HuH-7 (cell line): ENCODE measurements at places on chromosomes 2 and 18.
A peak's percentile ranks its signal among the peaks of the same experiment; 100 is the strongest.

DNA sequence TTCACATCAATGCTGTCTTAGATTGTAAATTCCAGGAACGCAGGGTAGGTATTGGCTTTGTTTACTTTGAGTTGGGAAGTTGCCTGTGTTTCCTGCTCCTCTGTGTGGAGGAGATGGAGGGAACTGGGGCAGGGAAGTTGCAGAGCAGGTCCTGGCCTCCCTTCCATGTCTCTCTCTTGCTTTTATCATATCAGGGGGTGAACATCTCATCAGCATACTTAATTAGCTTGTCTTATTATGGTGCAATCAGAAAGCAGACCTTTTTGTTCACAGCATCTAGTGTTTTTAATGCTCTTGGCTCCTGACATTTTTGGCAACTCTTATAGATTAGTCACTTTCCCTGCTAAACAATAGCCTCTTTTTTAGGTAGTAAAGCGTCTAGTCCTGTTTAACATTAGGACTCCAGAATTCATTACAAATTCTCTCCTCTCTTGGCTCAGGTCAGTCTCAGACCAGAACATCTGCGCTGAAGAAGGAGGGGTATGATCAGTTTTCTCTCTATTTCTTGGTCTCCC, 11.5 kb upstream of the DIPK1C start:
- no peak for DNase-seq

GRCh38 chr18:76874642-76875389, 52.5 kb downstream of the ZNF236 start:
- DNase-seq = no peak

DNA sequence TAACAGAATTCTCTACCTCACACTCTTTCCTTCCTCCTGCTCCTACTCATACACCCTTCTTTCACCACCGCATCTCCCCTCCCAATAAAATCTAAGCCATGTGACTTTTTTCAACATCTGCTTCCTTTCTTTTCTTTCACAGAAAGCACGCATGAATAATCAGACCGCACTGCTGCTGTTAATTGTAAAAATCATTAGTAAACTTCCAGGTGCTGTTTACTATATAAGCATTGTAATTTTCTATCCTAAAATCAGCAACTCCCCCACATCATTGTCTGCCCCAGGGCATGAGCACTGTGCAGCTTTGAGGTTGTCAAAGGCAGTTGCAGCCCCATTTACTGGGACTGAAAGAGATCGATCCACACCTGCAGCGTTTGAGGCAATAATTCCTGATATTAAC, 782.6 kb upstream of the ID2 start:
- DNase-seq = no peak

DNA sequence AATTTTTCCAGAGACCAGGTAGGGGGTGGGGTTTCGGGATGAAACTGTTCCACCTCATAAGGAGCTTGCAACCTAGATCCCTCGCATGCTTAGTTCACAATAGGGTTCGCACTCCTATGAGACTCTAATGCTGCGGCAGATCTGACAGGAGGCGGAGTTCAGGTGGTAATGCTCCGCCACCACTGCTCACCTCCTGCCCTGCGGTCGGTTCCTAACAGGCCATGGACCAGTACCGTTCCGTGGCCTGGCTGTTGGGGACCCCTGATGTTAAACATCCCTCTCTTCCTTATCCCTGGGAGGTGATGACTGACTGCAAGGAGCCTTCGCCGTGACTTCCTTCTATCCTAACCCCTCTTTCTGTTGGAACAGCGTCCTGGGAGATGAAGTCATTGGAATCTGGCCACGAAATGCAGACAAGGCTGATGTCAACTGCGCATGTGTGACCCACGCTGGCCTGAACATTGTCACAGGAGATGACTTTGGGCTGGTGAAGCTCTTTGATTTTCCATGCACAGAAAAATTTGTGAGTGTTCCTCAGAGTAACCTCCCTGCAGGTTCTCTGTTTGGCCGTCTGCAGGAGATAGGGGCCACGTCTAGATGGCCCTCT, 82.4 kb downstream of the RTN4 start:
- DNase-seq = no peak

- DNase-seq = no peak
Measured at GRCh38 chr2:121502246-121502645, 28.4 kb upstream of the RNU4ATAC start.

GRCh38 chr18:34661464-34662087, 48.5 kb upstream of the DTNA start:
- peak; percentile 43 for DNase-seq

DNA sequence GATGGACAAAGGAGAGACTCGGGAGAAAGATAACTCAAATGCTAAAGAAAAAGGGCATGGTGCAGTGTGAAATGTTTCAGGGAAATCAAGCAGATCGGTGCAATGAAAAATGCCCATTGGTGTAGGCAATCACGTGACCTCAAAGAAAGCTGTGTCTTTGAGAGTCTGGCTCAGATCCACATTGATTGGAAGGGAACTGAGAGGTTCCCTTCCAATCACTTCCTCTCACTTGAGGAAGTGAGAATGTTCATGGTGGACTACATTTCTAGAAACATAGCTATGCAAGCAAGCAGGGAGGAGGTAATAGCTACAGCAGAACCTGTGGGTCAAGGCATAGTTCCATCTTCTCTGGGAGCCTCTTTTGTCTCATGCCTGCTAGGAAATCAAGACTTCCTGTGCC, 187.4 kb downstream of the LPIN1 start:
- DNase-seq = no peak

DNA sequence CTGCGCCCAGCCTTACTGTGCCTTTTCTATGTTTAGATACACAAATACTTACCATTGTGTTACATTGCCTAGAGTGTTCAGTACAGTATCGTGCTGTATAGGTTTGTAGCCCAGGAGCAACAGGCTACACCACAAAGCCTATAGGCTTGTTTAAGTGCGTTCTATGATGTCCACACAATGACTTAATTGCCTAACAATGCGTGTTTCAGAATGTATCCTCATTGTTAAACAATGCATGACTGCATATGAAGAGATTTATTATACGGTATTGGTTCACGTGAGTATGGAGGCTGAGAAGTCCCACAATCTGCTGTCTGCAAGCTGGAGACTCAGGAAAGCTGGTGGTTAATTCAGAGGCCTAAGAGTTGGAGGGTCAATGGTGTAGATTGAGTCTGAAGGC, 46.1 kb upstream of the MGAT4A start:
- no peak for DNase-seq

DNA sequence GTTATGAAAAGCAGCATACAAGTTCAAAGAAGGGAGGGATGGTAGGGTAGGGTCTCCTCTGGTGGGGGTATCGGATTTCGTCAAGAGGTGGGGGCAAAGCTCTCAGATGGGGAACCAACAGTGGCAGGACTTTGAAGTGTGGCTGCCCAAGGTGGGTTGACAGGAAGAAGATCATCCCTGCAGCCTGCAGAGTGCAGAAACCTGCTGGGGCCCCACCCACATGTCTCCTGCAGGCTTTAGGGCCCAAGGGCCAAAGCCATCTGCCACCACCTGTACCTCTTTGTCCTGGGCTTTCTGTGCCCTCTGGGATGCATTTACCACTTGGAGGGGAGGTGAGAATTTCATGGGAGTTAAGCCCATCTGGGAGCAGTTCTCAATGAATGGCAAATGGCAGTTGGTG, 42.7 kb downstream of the KCNF1 start:
- no peak for DNase-seq

DNA sequence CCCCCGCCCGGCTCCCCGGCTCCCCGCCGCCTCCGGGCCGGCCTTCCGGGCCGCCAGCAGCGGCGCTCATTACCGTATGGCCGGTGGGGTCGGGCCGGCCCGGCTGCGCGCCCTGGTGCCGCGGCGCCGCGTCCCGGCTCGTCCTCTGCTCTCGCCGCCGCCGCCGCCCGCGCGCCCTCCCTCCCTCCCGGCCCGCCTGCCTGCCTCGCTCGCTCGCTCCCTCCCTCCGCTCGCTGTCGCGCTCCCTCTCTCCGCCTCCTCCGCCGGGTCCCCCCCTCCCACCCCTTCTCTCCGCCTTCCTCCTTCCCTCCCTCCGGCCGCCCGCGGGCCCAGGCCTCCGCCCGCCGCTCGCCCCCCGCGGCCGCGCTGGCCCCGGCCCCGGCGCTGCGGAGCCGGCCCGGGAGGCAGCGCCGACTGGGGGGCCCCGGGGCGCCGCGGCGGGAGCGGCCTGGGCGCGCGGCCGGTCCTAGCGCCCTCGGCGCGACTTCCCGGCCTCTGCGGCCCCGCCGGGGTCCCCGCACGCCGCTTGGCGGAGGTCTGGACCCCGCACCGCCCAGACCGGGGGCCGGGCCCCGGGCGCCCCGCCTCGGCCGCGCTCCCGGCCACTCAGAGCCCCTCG, at the start of gene DNMT3A:
Gene DNMT3A (minus strand): TSS at position 173 of the 619 bp plus-strand sequence. CDS start 27,941 bp downstream, outside the sequence.
- peak; percentile 48 for DNase-seq

DNA sequence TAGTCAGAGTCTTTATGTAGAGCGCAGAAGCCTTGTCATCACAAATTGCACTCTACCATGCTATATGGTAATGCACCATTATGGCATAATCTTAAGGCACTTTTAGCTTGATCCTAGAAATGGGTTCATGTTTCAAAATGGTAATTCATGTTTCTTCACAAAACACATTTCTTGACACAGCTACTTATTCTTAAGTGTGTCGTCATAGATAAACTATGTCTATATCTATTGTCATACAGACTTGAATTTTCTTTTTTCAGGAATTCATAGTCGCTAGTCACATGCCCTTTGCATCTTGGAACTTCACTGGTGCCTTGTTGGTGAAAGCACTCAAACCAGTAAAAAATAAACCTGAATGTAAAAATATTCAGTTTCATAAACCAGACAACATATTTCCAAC, 1578.2 kb downstream of the LRP1B start:
- DNase-seq = no peak

GRCh38 chr18:44290366-44290977, 390.2 kb upstream of the SETBP1 start:
- no peak for DNase-seq

DNA sequence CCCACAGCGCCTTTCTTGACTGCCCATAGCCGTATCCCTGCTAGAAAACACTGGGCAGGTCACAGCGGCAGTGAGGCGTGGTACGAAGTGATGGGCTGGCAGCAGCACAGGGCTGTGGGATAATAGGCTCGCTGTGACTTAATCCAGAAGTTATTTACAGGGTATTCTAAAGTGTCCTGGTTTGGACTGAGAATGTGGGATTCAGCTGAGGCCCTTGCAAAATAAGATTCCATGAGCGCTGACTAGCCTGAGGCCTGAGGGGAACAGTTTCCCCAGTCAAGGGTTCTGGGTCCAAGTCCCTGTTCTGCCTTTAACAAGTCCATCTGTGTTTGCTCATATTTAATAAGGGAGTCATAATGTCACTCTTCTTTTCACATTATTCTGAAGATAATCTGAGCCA, 34.6 kb downstream of the SETBP1 start:
- DNase-seq = no peak

GRCh38 chr2:101899871-101900270, 91.9 kb upstream of the IL1R2 start:
- no peak for DNase-seq

DNA sequence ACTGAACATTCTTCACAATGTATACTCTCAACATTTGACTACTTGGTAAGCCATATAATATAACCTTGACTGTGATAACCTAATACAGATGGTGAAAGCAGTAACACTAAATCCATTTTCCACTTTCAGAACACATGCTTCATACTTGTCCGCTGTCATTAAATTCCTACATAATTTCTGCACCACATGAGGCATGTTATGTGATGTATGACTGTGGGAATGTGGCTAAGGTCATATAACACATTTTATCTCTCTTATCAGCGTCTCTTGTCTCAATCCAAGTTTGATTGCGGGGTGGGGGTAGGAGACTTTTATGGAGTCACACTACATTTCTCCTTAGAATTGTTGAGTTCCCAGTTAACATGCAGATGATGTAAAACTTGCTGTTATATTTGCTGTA, 110.9 kb downstream of the MTCL1 start:
- no peak for DNase-seq
